ENCODE measurements at places on chromosomes 7 and 10.

DNA sequence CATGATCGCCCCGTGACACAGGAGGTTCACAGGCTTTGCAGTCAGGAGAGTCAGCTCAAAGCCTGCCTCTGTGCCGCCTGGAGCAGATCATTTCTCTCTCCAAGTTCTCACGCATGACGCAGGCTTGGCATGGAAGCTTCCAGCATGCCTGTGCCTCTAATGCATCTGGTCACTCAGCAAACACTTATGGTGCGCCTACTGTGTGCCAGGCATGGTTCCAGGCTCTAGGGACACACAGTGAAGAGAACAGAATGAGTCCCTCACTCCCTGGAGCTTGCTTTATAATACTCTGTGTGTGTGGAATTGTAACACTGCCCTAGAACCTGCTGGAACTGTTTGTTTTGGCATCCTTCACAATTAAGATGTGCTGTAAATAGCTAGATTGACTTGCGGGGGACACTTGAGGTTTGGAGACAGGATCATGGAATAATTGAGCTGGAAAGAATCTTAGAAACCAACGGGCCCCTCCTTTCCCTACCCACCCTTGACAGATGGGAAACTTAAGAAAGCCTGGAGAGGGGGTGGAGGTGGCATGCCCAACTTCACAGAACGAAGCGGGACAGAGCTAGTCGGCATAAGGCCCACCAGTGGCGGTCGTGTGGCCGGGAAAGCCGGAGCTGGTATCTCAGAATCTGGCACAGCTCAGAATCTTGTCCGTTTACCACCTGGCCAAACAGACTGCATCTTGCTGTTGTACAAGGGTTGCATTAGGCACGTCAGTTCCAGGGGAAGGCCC lies 4.6 kb upstream of the MYH16 start:
- DNase-seq = no peak

- DNase-seq = no peak
These were observed 133.2 kb downstream of the DNAJB6 start for GRCh38 chr7:157470017-157470322.

- no peak for DNase-seq
These were observed 152.0 kb upstream of the NRBF2 start for GRCh38 chr10:62981096-62981495.

DNA sequence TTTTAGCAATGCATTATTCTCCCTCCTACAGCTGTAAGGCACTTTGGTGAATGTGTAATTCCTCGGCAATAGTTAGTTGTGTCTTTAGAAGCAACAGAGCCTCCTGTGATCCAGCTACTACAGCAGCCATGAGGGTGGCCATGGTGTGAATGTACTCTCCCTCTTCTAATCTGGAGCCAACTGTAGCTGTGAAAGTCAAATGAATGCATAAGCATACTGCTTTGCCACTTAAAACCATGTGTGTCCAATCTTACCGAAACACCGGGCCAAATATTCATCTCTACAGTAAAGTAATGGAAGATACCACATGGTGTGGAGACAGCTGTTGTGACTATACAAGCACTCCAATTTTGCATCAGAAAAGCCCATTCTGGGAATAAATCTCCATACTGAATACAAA lies 195.0 kb downstream of the DNAJC1 start:
- no peak for DNase-seq

DNA sequence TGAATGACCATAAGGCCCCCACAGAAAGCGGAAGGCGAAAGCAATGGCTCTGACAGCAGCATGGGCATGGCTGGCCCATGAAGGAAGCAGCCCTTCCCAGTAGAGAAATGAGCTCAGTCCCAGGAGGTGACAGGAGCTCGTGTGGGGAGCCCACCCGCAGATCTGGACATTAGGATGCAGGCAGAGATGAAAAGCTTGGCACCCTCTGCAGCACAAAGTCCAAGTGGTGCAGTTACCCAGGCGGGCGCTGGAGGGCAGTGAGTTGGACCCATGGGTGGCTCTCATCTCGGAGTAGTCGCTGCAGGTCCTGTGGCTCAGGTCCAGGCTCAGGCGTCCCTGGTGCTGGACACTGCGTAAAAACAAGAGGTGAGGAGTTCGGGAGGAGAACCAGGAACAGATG lies 109.0 kb downstream of the DLG5 start:
- DNase-seq = no peak

- DNase-seq = no peak
These were observed 168.3 kb upstream of the RNF32 start for GRCh38 chr7:156472267-156472666.

- no peak for DNase-seq
These were observed 17.7 kb upstream of the WIPI2 start for GRCh38 chr7:5172196-5172775.

GRCh38 chr7:105098863-105099515 lies 85.0 kb downstream of the KMT2E start:
- no peak for DNase-seq

DNA sequence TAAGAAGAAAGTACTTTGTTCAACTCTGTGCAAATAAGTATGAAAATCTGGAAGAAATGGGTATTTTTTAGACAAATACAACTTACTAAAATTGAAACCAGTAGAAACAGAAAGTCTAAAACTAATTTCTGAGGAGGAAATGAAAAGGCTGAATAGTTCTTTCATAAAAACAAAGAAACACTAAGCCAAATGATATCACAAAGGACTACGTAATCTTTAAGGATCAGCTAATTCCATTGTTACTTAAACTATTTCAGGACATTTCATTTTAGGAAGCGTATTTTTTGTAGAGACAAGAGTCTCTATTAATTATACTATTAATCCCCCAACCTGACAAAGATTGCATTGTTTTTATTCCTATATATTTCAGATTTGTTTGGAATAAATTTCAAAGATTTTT lies 11.2 kb upstream of the CCSER2 start:
- no peak for DNase-seq

DNA sequence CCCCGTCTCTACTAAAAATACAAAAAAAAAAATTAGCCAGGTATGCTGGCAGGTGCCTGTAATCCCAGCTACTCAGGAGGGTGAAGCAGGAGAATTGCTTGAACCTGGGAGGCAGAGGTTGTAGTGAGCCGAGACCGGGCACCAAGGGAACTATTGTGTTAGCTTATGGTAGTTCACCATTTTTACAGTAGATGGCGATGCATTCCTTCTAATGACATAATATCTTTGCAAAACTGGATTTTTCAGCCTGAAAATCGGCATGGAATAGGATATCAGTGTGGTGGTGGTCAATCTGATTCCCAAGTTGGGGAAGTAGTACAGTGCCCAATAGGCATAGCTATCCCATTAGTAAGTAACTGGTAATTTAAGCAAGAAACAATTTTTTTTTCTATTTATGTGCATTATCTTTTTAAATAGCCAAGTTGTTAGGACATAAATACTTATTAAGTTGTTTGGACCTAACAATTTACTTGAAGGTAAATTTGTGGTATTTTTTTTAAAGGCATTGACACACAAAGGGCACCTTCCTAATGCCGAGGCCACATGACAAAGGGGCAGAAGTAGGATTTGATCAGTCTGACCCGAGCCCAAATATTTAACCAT lies 17.6 kb upstream of the IMPDH1 start:
- DNase-seq = peak; percentile 47

GRCh38 chr7:32914184-32914583 lies 22.6 kb upstream of the KBTBD2 start:
- no peak for DNase-seq

All from CD4-positive, alpha-beta T cell treated with Interleukin-6 at 100 ng/mL for 8 hours (primary cell).